ENCODE measurements at places on chromosomes 13 and 19.

DNA sequence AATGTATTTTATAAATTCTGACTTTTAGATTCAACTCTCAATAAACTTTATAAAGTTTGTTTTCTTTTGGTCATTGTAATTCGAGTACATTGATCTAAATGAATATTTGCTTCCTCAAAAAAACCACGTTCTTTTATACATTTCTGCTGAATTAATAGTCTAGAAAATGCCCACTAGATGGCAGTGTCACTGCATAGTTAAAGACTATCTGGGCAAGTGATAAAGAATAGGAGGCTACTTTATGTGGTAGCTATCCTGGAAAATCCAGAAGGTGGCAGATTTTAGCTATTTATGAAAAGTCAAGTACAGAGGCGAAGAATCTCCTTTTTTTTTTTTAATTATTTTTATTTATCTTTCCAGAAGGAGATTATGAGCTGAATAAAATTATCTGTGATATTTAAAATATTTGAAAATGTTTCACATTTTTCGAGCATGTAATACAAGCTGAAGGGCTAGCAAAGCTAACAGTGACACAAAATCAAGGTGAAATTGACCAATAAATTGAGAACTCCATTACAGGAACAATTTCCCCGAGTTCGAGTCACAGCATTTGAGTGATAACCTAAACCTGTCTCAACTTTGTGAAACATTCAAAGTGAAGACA lies 221.8 kb downstream of the OLFM4 start:
- peak; percentile 41 for DNase-seq

GRCh38 chr19:48123907-48124651 lies 13.5 kb upstream of the PLA2G4C start:
- no peak for DNase-seq

- no peak for DNase-seq
Measured at GRCh38 chr19:50820086-50820485, 3.5 kb downstream of the KLK1 start.

- no peak for DNase-seq
Measured at GRCh38 chr19:47581605-47582319, 8.8 kb upstream of the ZNF541 start.

DNA sequence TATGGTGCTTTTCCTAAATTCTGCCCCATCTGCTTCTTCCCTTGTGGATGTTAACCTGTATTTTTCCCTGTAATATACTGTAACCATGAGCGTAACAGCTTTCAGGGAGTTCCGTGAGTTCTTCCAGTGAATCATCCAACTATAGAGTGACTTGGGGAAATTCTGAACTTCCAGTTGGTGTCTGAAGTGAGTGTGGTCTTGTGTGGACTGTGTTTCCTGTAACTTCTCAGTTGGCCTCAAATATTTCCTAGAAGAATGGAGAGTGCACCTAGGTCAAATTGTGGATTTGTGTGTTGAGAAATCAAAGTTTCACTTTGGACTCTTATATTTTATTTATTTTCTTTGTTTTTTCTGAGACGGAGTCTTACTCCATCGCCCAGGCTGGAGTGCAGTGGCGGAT lies 11.0 kb upstream of the ZNF766 start:
- no peak for DNase-seq

- no peak for DNase-seq
Measured at GRCh38 chr19:40688309-40688708, 2.1 kb downstream of the NUMBL start.

GRCh38 chr19:16868423-16869130 lies 20.2 kb upstream of the F2RL3 start:
- DNase-seq, result no peak

GRCh38 chr19:40282920-40283319 lies 2.2 kb downstream of the AKT2 start:
- no peak for DNase-seq

DNA sequence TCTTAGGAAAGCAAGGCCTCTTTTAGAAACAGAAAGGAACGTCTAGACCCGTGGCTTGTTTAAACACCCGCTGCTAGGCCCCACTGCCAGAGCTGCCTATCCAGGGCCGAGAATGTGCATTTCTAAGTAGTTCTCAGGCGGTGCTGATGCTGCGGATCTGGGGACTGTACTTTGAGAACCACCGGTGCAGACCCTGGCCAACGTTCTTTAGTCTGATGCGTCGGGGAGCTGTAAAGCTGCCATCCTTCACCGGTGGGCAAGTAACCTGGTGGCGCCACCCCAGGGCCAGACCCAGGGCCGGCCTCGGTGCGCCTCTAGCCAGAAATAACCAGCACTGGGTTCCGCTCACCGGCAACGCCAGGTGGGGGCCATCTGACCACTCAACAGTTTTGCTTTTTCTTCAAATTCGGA lies 47.1 kb downstream of the TGDS start:
- no peak for DNase-seq

DNA sequence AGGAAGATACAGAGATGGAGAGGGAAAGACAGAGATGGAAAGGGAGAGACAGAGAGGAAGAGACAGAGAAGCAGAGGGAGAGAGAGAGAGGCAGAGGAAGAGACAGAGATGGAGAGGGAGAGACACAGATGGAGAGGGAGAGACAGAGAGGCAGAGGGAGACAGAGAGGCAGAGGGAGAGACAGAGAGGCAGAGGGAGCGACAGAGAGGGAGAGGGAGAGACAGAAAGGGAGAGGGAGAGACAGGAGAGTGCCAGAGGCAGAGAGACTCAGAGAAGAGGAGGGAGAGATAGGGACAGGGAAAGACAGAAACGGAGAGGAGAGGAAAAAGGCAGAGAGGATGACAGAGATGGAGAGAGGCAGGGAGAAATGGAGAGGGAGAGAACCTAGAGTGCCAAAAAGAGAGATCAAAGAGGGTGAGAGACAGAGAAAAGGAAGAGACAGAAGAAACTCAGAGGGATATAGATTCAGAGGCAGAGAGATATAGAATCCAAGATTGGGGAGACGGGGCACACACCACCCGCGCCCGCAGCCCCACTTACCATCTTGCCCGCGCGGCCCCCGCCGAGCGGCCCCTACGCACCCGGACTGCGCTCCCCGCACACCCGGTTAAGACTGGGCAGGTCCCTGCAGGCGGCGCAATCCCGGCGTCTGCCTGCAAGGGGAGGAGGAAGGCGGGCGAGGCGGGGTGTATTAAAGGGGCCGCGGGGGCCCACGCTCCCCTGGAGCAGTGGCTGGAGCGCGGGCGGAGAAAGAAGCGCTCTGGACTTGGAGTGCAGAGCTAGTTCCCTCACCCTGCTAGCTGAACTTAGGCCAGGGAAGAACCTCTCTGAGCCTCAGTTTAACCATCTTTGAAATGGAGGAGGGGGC lies 10.7 kb downstream of the TM6SF2 start:
- no peak for DNase-seq

- no peak for DNase-seq
Measured at GRCh38 chr19:54155694-54156093, 3.8 kb downstream of the LENG1 start.

All from NCI-H2081 treated with DMSO at 0.1 percent for 48 hours (cell line).